ENCODE measurements at places on chromosomes 11 and 22.

- DNase-seq: no peak
Measured at GRCh38 chr11:108632041-108632704, 32.7 kb upstream of the DDX10 start.

- peak; percentile 54 for DNase-seq
Measured at GRCh38 chr11:63768237-63769041, at the start of gene ZFTA. Gene ZFTA, minus strand, starts transcription at chr11:63768775. Its CDS starts 153 bp downstream, at chr11:63768622.

DNA sequence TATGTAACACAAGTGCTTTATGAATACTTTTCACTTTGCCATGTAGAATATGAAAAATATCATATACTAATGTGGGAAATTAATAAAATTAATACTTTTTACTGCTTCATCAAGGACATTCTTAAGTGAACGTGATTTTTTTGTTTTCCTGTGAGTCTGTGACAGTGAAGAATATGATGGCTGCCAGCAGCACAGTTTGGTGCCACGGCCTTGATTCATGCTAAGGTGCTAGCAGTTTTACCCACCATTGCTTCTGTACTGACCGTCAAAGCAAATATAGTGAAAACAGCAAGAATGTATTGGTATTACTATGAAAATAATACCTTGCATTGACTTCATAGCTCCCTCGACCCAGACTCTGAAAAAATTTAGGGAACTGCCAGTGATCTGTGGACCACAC lies 79.7 kb downstream of the APOL5 start:
- DNase-seq: no peak

DNA sequence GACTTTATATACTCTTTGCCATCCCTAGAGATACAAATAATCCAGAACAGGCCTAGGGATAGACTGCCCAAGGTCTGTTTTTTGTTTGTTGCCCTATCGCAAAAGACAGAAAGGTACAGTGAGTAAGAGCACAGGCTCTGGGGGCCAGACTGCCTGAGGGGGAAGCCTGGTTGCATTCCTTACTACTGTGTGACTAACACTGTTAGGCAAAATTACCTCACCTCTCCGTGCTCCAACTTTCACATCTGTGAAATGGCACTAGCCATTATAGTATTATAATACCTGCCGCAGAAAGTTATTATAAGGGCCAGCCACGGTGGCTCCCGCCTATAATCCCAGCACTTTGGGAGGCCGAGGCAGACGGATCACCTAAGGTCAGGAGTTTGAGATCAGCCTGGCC lies 14.5 kb downstream of the SLC35F2 start:
- no peak for DNase-seq

DNA sequence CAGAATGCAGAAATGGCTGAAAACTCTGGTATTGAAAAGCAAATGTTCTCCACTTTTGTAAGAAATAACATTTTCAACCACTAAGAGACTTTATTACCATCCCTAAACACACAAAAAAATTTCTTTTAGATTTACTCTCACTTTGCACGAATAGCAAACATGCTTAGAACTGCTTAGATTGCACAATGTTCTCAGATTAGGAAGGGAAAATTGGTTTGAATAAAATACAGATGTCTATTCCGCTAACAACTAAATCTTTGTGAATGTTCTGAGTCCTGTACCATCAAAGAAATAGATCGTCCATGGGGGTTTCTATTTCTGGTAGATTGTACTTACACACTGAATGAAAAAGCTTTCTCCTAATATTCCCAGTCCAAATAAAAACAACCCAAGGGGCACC lies 40.1 kb downstream of the BDNF start:
- no peak for DNase-seq

DNA sequence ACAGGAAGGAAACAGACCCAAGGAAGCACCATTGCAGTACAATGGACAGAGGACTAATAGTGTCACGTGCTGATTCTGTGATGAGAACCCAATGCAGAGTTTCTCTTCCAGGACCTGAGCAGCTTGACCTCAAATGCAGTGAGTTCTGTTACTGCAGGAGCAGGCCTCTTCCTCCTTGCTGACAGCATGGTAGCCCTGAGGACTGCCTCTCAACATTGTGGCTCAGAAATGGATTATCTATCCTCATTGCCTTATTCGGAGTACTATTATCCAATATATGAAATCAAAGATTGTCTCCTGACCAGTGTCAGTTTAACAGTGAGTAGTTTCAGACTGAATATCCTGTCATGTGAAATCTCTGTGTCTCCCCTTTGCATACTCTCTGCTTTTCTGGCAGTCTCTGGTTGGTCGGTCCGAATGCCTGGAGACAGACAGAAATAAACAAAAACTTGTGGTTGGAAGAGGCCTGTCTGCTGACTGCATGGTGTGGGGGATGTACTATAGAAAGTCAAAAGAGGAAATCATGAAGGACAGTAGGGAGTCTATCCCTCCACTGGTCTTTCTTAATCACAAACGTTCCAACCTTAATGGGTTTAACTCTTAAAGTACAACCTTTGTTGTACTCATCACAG lies 6.9 kb upstream of the MS4A14 start:
- no peak for DNase-seq

DNA sequence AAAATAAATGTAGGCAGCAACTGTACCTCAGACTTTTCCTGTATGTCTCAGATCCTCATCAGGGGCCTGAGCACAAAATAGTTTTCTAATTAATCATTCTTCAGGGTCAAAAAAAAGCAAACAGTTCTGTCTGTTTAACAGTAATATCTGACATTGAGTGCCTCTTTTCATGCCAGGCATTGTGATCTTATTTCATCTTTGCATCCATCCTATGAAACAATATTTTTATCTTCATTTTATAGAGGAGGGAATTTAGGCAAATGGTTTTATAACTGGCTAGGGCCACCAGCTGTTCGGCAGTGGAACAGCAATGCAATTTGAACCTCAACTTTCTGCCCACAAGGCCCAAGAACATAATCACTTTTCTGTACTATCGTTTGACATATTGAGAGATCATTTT lies 145.6 kb downstream of the WNT7B start:
- no peak for DNase-seq

DNA sequence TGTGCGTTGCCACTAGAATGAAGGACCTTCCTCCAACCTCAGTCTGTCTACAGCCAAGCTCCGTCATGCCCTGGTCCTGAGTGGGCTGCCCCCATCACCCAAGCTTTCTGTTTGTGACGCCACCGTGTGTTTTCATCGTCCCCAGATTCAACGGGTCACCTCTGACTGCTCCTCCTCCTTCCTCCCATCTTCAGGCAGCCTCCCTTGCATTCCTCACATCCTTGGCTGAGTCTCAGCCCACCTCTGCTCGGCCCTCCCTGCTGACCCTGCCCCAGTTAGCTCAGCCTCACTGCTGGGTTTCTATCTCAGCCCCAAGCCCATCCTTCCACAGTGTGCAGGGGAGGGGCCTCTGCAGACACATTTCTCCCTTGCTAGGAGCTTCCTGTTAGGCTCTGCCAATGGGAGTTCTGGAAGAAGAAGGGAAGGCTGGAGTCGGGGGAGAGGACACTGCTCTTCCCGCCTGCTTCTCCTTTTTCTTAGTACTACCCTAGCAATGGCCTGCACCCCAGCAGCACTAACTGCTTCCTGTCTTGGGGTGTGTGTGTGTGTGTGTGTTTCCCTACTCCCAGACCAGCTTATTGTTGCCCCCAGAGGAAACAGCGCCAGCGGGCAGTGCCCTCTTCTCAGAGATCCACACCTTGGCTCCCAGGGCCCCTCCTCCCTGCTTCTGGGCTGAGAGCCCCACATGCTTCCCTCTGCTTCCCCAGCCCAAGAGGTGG lies 5.2 kb downstream of the IFT27 start:
- no peak for DNase-seq

GRCh38 chr22:34609646-34610045 lies 456.3 kb upstream of the ISX start:
- no peak for DNase-seq

DNA sequence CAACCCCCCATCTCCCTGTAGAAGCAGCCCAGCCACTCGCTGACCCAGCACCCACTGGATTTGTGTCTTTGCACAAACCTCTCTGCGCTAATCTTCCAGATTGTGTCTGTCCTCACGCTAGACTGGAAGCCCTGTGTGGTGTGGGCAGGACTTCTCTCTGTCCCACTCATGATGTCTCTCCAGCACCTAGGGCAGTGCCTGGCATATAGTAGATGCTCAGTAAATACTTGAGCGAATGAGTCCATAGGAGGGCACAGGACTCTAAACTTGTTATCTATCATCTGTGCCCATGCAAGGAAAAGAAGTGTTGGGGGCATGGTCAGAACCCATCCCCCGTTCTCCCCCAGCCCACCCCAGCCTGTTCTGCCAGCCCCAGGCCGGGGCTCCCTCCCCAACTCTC lies 22.9 kb downstream of the RPL3 start:
- DNase-seq: no peak

DNA sequence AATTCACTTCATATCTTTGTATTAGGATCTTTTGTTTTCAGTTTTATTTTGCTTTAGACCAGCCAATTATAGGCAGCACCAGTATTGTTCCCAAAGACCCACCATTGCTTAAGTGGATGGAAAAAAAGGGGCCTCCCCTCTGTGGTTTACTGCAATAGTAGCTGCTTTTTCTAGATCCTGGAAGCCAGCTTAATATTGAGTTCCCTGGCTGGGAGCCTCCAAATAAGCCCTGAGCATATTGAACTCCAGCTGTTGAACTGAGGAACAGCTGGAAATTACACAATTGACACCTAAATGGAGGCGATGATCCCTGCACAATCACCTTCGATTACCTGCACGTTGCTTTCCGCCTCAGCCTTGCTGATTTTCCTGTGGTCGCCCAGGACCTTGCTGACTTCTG lies 576.0 kb downstream of the SOX6 start:
- DNase-seq: no peak

DNA sequence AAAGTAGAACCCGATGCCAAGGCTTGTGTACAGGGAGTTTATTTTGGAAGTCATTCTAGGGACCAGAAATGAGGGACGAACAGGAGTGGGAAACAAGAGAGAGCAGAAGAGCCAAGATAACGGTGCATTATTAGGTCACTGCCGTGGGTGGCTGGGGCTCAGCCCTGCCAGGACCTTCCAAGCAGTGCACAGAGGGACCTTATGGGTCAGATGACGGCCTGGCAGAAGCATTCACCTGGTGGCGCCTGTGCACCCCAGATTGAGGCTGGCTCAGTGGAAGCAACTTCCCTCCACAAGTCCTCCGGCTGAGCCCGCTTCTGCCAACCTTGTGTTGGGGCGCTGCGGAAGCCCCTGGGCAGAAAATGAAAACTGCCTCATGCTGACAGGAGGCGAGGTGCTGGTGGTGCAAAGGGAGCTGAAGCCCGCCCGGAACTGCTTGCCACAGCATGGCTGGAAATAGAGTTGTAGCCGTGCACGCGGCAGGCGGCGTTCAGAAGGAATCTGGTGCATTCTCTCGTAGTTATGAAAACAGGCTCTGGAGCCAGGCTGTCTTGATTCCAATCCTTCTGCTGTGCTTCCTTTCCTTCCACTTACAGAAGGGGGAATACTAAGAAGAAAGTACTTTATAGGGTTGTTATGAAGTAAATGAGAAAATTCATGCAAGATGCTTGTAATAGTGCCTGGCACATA lies 22.2 kb upstream of the TP53I11 start:
- no peak for DNase-seq

- no peak for DNase-seq
Measured at GRCh38 chr11:33669598-33670249, 30.9 kb downstream of the C11orf91 start.

- DNase-seq: no peak
Measured at GRCh38 chr22:19290400-19291217, 910 bp downstream of the CLTCL1 start.

- no peak for DNase-seq
Measured at GRCh38 chr11:92159931-92160330, 64.7 kb upstream of the FAT3 start.

- no peak for DNase-seq
Measured at GRCh38 chr22:44430716-44431115, 67.3 kb downstream of the RTL6 start.

All from activated T-cell treated with anti-CD3 and anti-CD28 coated beads for 4 hours (primary cell).